ENCODE measurements at places on chromosomes 2 and 18. TPM values are rescaled to one million over a fixed set of nuclear protein-coding genes. Genes with fewer than 3 reads are reported as not detected.

DNA sequence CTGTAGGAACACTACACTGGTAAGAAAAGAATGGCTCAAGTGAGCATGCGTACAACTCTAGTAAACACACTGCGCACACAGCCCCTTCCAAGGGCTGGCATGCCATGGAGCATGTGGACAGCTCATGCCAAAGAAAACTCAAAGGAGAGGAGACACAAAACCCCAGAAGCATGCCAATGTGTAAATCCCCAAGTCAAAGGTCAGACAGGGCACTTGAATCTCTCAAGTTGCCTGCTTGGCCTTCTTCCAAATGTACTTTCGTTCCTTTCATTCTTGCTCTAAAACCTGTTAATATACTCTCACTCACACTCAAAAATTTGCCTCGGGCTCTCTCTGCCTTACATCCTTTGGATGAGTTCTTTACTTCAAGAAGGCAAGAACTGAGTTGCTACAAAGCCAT is 365.3 kb downstream of the NBAS start:
- no peak for DNase-seq
- no peak overlapping the region for H3K27ac ChIP-seq
- H3K27me3 ChIP-seq, result no peaks in the 10 kb centered on the region
- no peaks in the 10 kb centered on the region for H3K36me3 ChIP-seq

- peaks cover 4% of the 10 kb centered on the region for H3K4me1 ChIP-seq
- no peaks in the 10 kb centered on the region for H3K27me3 ChIP-seq
- H3K4me3 ChIP-seq, result no peak overlapping the region
- DNase-seq, result peak; percentile 76
Observed at GRCh38 chr2:240579771-240580614, 6.5 kb upstream of the CAPN10 start.

DNA sequence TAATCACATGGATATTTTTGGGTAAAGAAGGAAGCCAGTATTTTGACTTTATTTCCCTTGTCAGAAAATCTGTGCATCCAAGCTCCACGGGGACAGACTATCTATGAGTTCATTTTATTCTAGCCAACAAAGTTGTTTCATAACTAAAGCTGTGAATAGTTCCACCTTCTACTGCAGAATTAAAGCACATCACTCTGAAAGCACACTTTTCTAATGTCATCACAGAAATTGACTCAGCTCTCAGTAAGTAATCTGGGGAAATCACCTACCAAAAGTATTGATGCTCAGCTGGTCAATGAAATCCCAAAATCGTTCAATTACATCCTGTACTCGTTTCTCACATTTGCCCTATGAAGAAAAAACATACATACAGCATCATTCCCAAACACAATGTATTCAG is 19.1 kb downstream of the IAH1 start:
- no peak overlapping the region for H3K27ac ChIP-seq
- no peak for DNase-seq
- H3K36me3 ChIP-seq, result peaks cover 41% of the 10 kb centered on the region
- H3K4me1 ChIP-seq, result no peaks in the 10 kb centered on the region

DNA sequence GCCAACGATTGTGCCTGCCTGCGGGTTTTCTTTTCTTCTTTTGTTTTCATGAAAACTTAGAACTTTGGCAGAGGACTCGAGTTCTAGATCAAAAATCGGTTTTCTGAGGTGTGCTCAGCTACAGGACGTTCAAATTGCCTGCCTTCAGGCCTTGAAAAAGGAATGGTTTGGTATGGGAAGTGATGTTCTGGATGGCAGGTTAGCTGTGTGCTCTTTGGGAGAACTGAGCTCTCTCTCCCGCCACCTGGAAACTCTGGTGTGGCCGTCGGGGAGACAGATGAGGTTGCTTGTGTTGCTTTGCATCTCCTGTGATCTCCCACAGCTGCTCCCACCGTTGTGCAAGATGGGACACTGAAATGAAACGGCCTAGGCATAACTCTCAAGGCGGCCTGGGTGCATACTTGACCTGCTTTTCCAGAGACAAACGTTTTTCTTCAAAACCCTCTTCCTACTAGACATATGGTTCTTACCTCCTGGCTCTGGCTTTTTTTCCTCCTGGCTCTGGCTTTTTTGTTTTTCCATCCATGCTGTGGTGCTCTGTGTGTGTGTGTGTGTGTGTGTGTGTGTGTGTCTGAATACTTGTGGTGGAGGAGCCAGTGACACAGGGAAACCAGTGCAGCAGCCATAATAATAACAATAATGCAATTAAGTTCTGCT is 2.0 kb downstream of the FMNL2 start:
- H3K4me1 ChIP-seq, result peaks cover 37% of the 10 kb centered on the region
- DNase-seq, result peak; percentile 46
- no peaks in the 10 kb centered on the region for H3K36me3 ChIP-seq

- H3K27ac ChIP-seq, result peak overlapping the region; percentile 47
- H3K4me3 ChIP-seq, result no peak overlapping the region
- H3K27me3 ChIP-seq, result no peaks in the 10 kb centered on the region
- no peak for DNase-seq
Observed at GRCh38 chr2:79849241-79849640, 336.4 kb downstream of the CTNNA2 start.

- no peaks in the 10 kb centered on the region for H3K36me3 ChIP-seq
- no peak overlapping the region for H3K4me3 ChIP-seq
- H3K27me3 ChIP-seq, result no peaks in the 10 kb centered on the region
Observed at GRCh38 chr2:142980246-142981068, 103.0 kb downstream of the KYNU start.

GRCh38 chr18:48541026-48541746 is 2.4 kb downstream of the CTIF start:
- peaks cover 54% of the 10 kb centered on the region for H3K4me1 ChIP-seq
- peaks cover 24% of the 10 kb centered on the region for H3K27me3 ChIP-seq
- no peaks in the 10 kb centered on the region for H3K36me3 ChIP-seq
- peak; percentile 78 for DNase-seq

DNA sequence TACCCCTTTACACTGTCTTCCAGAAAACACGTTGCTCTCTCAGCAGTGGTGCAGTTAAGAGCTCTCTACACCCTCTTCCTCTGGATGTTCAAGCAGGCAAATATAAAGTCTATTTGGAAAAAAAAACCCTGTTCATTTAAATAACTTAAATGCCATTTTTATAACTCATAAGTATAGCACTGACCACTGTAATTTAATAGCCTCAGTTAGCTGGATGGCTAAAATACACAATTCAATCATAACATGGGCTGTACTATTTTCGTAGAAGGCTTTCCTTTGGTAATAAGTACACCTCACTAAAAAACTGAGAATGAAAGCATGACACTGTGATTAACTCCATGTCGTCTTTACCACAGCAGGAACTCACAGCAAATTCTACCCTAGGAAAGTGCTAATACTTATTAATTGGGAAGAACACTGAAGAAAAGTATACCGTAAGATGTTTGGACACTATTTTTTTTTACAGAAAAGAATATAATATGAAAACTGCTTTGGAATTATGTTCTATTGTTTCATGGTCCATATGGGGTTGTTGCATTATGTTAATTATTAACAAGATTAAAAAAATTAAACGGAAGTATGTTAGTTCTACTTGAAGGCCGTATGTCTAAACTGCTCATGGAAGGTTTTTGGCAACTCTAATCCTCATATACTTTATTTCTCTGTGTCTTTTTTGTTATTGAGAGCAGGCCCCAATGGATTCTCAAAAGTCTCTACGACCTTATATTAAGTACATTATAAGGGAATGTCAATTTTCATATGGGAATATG is 269.1 kb downstream of the ZNF385B start:
- H3K36me3 ChIP-seq, result no peaks in the 10 kb centered on the region
- peaks cover 13% of the 10 kb centered on the region for H3K4me1 ChIP-seq
- no peak overlapping the region for H3K4me3 ChIP-seq

DNA sequence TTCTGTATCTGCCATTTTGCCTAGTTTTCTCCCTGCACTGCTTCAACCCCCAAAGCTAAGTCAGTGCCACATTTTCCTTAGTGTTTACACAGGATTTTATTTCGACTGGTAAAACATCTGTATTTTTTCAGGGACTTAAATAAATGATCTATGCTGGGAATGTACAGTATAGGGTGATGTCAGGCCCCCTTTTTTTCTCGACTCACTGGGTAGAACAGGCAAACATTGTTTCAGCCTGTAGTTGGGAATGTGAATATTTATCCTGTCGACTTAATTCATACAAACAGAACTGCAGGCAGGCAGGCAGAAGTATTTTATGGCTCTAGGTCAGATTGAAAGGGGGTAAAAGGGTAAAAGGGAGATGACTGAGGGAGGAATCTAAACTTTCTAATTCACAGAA is 123.5 kb upstream of the ZFP36L2 start:
- H3K4me1 ChIP-seq, result peaks cover 23% of the 10 kb centered on the region
- no peaks in the 10 kb centered on the region for H3K36me3 ChIP-seq
- no peaks in the 10 kb centered on the region for H3K27me3 ChIP-seq
- no peak overlapping the region for H3K4me3 ChIP-seq
- DNase-seq, result no peak
- no peak overlapping the region for H3K27ac ChIP-seq

DNA sequence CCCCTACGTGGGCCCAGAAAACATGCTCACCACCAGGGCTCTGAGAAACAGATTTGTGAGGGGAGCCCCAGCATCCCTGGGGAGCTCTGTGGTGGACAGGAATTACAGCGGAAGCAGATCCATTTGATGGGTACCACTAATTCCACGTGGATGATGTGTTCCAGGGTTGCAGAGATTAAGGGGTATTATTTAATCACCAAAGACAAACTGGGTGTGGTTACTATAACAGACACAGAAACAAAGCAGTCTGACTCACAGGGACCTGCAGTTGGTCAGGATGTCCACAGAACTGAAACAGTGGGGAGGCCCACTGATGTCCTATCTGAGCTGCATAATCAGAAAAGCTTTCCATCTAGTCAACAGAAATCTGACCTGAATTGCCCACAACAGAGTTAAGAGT is 65.8 kb downstream of the PSMG2 start:
- no peaks in the 10 kb centered on the region for H3K4me1 ChIP-seq
- H3K36me3 ChIP-seq, result no peaks in the 10 kb centered on the region
- no peaks in the 10 kb centered on the region for H3K27me3 ChIP-seq
- H3K27ac ChIP-seq, result no peak overlapping the region
- H3K4me3 ChIP-seq, result no peak overlapping the region
- no peak for DNase-seq

GRCh38 chr2:150487537-150488429 is at the start of gene RND3:
TSS of gene RND3 (minus strand) at chr2:150487667. CDS start at chr2:150487417, 250 bp downstream.
- peak; percentile 99 for DNase-seq
- peaks cover 10% of the 10 kb centered on the region for H3K36me3 ChIP-seq
- no peaks in the 10 kb centered on the region for H3K27me3 ChIP-seq
- H3K4me3 ChIP-seq, result peak within 1 kb of the TSS; percentile 97

The UGT1A10 gene
- 0.23 TPM for total RNA-seq

Data from GM23338 (cell line).